ENCODE measurements at places on chromosomes 11 and 22.

GRCh38 chr11:122984186-122985011 is 2.8 kb upstream of the BSX start:
- peak; percentile 87 for ATAC-seq

- no peak for ATAC-seq
Observed at GRCh38 chr11:33387581-33387980, 130.4 kb downstream of the HIPK3 start.

DNA sequence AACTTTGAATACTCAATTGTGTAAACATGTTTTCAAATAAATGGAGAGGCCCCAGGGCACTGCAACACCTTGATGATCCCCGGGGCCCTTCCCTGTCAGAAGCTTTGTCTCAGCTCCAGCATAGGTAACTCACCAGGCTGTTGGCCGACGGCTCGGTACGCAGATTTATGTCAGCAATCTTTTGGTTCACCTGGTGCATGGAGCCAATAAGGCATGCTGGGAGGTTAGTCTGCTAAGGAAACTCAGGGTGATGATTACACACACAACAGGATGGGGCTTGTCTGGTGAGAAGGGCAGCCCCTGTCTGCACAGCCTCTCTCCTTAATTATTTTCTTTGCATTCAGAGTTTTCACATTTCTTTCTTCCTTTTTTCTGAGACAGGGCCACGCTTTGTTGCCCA is 10.8 kb downstream of the FAM227A start:
- ATAC-seq, result no peak

GRCh38 chr22:30806391-30806861 is 111.8 kb downstream of the OSBP2 start:
- no peak for ATAC-seq

GRCh38 chr11:126384449-126385070 is 29.1 kb downstream of the ST3GAL4 start:
- ATAC-seq, result no peak

GRCh38 chr11:11217929-11218628 is 135.0 kb downstream of the CSNK2A3 start:
- ATAC-seq, result no peak

GRCh38 chr11:82191695-82192094 is 542.0 kb downstream of the FAM181B start:
- no peak for ATAC-seq

DNA sequence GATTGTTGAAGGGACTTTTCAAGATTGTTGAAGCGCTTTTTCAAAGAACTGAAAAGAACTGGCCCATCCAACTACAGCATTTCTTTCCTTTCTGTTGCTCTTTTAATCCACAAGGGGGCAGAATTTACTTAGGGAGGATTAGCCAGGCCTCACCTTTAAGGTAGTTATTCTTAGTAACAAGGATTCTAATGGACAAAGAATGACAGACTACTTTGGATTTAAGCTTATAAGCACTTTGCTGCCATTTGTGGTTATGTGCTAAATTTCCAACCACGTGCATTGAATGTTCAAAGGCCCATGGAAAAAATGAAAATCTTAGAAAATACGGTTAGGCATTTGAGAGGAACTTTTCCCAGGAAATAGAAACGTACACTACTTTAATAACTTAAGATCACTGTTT is 49.5 kb upstream of the HSPA8 start:
- ATAC-seq, result peak; percentile 80

DNA sequence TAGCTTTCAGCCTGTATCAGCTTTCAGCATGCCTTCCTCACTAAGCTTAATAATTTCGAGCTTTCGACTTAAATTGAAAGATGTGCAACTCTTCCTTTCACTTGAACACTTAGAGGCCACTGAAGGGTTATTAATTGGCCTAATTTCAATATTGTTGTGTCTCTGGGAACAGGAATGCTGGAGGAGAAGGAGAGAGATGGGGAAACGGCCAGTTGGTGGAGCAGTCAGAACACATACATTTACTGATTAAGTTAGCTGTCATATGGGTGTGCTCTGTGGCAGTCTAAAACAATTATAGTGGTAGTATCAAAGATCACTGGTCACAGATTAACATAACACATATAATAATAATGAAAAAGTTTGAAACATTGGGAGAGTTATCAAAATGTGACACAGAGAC is 106.2 kb downstream of the LRRC32 start:
- no peak for ATAC-seq

- no peak for ATAC-seq
Observed at GRCh38 chr11:118666371-118666770, 13.1 kb downstream of the TREH start.

- ATAC-seq, result no peak
Observed at GRCh38 chr11:81004576-81004975, 1563.7 kb upstream of the TENM4 start.

- no peak for ATAC-seq
Observed at GRCh38 chr11:12005476-12005875, 3.0 kb downstream of the DKK3 start.

DNA sequence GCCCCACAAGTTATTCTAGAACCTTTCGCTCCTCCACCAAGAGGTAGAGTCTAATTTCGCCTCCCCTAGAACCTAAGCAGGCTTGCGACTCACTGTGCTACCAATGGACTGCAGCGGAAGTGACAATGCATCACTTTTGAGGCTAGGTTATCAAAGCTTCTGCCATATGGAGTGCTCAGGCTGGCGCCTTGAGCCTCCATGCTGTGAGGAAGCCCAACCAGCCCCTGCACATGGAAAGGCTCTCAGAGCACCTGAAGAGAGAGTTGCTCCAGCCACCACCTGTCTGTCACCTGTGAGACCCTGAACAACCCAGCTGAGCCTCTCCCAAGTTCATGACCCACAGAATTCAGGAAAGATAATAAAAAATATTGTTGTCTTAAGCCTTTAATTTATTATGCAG is 29.3 kb upstream of the CBX7 start:
- no peak for ATAC-seq

DNA sequence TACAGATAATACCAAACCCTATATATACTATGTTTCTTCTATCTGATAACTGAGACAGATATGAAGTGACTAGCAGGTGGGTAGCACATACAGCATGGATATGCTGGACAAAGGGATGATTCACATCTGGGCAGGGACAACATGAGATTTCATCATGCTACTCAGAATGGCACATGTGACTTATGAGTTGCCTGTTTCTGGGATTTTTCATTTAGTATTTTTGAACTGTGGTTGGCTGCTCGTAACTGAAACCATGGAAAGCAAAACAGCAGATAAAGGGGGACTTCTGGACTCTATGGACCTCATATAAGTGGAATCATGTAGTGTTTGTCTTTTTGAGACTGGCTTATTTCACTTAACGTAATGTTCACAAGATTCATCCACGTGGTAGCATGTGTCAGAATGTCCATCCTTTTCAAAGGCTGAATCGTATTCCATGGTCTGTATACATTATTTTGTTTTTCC is 883.0 kb downstream of the TBC1D22A start:
- no peak for ATAC-seq

DNA sequence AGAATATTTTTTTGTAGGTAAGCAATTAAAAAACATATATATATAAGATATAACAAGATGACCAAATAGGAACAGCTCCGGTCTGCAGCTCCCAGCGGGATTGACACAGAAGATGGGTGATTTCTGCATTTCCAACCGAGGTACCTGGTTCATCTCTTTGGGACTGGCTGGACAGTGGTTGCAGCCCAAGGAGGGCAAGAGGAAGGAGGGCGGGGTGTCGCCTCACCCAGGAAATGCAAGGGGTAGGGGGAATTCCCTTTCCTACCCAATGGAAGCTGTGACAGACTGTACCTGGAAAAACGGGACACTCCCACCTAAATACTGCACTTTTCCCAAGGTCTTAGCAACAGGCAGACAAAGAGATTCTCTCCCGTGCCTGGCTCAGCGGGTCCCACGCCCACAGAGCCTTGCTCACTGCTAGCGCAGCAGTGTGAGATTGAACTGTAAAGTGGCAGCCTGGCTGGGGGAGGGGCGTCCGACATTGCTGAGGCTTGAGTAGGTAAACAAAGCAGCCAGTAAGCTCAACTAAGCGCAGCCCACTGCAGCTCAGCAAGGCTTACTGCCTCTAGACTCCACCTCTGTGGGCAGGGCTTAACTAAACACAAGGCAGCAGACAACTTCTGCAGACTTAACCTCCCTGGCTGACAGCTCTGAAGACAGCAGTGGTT is 163.8 kb downstream of the CWF19L2 start:
- ATAC-seq, result no peak

DNA sequence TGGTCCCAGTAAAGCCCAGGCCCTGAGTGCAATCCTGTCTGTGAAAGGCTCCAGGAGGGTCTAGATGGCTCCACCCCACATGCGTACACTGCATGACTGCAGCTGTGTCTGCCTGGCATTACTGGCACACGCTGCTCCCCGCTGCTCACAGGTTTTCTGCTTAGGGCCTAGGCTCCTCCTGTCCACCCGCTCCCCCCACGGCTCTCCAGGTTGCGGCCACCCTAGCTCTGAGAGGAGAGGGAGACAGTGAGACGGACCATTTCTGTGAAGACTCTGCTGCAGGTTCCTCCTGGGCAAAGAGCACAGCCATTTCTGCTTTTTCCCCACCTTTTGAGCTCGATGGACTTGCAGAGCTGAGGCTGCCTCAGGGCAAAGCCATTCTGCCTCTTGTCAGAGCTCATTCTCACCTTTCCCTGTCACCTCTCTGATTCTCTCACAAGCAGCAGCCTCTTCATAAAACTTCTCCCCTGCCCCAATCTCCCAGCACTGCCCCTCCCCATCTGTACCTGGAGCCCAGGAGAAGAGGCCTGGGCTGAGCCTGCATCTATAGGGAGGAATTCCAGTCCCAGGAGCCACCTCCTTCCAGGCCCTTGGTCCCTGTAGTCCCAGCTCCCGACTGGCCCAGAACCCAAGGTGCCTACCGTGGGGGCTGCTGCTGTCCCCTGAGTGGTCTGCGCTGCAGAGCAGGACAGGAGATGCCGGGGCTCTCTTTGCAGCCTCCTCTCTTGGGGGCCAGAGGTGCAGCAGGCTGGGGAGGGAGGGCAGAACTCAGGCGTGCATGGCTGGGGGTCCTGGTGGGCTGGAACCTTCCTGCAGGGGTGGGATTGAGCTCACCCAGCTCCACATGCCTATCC is 433.7 kb upstream of the B3GAT1 start:
- ATAC-seq, result no peak

GRCh38 chr22:39240831-39241793 is 3.7 kb downstream of the PDGFB start:
- ATAC-seq, result no peak

GRCh38 chr22:17743661-17744411 is 30.4 kb downstream of the BID start:
- ATAC-seq, result no peak

DNA sequence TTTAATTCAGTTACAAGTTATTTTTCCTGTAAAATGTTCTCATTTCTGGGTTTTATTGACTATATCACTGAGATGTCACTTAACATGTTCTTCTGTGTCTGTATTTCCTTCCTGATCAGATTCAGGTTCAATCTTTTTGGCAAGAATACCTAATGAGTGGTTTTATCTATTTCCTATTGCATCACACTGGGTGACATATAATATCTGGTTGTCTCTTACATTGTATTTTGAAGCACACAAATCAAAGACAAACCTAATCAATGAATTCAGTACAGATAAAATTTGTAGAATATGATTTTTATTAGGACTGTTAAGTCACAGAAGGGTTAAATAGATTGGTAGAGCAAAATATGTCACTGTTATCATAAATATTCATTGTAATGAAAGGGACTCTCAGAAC is 60.4 kb downstream of the BCL2L13 start:
- ATAC-seq, result no peak

- no peak for ATAC-seq
Observed at GRCh38 chr22:20429254-20430100, 8.1 kb downstream of the SCARF2 start.

GRCh38 chr11:134503596-134503995 is 91.6 kb upstream of the B3GAT1 start:
- ATAC-seq, result no peak

GRCh38 chr11:135004495-135004894 is 592.5 kb upstream of the B3GAT1 start:
- no peak for ATAC-seq

- ATAC-seq, result no peak
Observed at GRCh38 chr22:41856469-41856868, 23.6 kb downstream of the SREBF2 start.

- no peak for ATAC-seq
Observed at GRCh38 chr11:32343325-32344008, 91.9 kb downstream of the WT1 start.

GRCh38 chr11:109945626-109946321 is 147.4 kb upstream of the ZC3H12C start:
- ATAC-seq, result peak; percentile 61

GRCh38 chr22:33380789-33381530 is 322.8 kb upstream of the SYN3 start:
- ATAC-seq, result no peak

GRCh38 chr11:17396598-17397310 is 8.3 kb upstream of the KCNJ11 start:
- ATAC-seq, result no peak

GRCh38 chr22:36087784-36088183 is 59.2 kb upstream of the RBFOX2 start:
- ATAC-seq, result no peak

DNA sequence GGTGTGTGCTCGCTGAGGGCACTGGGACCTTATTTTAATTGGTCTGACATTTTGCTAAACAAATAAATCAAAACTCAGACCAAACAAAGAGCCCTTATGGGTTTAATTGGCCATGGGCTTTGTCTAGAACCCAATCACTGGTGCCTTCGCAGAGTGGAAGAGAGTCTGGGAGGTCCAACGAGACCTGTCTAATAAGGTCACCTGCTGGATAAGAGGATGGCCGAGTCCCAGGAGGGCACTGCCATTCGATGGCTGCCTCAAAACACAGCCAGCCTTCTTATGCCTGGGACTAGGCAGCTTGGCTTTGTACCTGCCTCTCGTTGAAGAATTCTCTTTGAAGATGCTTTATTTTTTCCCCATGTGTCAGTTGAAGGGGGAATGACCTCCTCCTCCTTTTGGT is 171.1 kb downstream of the CEP164 start:
- no peak for ATAC-seq

Measured in SK-N-SH treated with all-trans-retinoic acid at 6 μM for 48 hours (cell line).